Activated CD4-positive, alpha-beta memory T cell treated with anti-CD3 and anti-CD28 coated beads, Interleukin-2, amount 10 ng/mL, durations not matched to agents 7 days and 5 days (primary cell): ENCODE measurements at places on chromosomes 16 and 17.
A peak's percentile ranks its signal among the peaks of the same experiment; 100 is the strongest.

- no peak for DNase-seq
These were observed 488 bp downstream of the C17orf113 start for GRCh38 chr17:42049834-42050392.

DNA sequence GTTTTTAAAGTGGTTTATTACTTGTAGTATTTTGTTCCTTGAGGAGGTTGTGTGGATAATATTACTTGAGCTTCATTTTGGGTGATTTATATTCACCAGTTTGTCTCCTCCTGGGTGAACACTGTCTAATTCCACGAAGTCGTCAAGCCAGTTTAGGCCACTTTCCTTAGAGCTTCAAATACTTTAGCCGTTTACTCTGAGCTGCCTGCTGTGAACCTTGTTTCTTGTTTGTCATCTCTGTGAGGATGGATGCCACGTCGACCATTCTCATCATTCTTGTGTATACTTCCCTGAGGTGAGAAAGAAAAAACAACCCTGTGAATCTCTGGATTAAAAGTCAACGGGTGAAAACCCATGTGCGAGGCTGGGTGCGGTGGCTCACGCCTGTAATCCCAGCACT lies 9.0 kb downstream of the KRT24 start:
- DNase-seq = no peak

DNA sequence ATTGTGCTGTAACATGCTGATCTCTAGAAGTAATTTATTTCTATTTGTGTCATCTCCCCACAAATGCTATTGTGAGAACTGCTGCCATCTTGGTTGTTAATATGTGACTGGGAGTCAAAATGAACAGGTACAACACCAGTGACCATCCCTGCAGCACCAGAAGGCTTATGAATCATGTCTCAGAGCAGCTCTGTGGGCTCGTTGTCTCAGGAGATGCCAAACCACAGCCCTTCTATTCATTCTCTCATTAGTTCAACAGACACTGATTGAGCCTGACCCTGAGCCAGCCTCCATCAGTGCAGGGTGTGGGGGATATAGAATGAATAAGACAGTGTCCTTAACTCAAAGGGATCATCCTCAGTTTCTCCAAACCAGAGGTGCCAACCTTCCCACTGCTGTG lies 92.5 kb downstream of the UTP18 start:
- DNase-seq = no peak

DNA sequence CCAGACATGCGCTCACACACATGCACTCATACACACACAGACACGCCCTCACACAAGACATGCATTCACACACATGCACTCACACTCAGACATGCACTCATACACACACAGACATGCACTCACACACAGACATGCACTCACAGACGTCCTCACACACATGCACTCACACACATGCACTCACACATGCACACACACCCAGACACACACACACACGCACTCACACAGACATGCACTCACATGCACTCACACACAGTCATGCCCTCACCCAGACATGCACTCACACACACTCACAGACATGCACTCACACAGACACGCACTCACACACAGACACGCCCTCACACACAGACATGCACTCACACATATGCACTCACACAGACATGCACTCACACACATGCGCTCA lies 2.1 kb upstream of the ZNF469 start:
- DNase-seq = no peak

- no peak for DNase-seq
These were observed 9.9 kb downstream of the AHSP start for GRCh38 chr16:31537362-31538242.

GRCh38 chr16:87033541-87034300 lies 283.5 kb downstream of the C16orf95 start:
- DNase-seq = no peak

GRCh38 chr17:1216217-1217088 lies 36.7 kb upstream of the ABR start:
- DNase-seq = no peak

- DNase-seq = peak; percentile 41
These were observed 19.5 kb downstream of the COTL1 start for GRCh38 chr16:84598360-84598759.

DNA sequence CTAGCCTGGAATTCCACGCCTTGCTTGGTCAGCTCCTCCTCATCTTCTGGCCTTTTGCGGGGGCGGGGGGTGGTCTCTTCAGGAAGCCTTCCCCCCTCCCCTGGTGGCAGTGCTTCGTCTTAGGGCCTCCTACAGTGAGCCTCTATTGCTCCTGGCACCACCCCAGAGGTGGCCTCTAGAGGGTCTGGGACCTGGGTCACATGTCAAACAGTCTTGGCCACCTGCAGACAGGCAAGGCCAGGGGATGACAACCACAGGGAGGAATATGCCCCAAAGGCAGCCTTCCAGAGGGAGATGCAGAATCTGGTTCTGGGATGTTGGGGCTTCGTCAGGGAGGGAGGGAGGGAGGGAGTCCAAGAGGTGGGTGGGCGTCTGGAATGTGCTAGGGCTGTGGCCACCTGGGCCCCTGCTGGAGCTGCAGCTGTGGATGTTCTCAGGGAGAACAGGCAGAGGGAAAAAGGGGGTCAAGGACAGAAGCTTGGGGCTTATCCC lies 50.6 kb downstream of the SMPD3 start:
- DNase-seq = no peak

GRCh38 chr16:73019457-73020362 lies 28.2 kb downstream of the ZFHX3 start:
- DNase-seq = no peak

- no peak for DNase-seq
These were observed 8.8 kb downstream of the RPL19 start for GRCh38 chr17:39208893-39209292.

DNA sequence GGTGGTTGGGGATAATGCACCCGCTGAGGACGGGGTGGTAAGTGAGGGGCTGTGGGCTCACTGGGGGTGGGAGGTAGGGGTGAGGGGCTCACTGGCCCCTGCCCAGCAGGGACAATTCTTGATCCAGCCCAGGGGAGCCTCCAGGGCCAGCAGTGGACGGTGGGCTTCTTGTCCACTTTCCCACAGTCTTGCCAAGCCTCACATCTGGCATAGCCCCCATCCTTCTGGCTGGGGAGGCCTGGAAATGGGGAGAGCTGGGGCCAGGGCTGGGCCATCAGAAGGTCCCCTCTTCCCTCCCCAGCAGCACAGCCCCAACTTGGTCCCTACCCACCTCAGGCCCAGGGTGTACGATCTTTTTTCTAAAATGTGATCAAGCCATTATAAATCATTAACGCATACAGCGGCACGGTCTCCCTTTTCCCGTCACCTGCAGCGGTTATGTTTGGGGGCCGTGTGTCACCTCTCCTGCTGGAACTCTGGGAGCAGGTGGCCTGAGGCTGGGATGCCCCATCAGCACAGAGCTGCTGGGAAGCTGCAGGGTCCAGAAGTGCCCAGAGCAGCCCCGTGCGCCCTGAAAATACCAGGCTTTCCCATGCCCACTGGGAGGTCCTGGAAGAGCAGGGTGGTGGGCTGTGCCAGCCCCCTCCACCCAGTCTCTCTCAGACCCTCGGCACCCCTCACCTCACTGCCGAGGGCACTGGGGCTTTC lies 7.2 kb upstream of the SETD6 start:
- no peak for DNase-seq

DNA sequence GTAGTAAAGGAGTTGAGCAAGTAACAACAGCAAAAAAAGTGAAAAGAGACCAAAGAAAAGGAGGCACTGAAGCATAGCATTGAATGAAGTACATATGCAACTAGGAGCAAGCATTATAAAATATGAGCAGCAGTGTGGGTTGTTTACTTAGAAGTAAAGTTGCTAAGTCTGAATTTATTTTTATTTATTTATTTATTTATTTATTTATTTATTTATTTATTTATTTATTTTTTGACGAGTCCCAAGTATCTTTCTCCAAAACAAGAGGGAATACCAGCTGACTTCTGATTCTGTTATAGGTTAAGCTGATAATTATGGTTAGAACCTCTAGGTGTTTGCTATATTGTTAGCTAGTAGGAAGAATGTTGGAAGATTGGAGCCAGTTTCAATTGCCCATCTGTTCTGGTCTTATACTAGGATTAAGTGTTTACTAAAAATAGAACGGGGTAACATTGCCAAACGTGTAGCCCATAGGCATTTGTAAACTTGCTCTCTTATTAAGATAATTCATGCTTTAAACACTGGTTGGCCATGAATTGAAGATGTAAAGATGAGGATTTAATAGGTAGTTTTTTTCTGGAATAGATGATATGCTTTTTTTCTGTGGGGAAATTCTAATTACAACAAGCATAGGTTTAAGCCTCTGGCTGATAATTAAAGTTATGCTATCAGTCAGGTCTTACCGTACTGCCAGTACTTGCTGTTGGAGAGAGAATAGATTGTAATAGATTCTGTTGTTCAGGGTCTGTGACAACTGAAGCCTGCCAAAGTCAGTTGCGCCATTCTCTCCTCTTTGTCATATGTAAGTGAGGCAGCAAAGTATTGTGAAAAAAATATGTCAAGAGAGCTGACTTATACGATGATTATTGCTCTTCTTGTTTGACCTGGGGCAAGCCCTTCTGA lies 66.7 kb downstream of the PPM1E start:
- DNase-seq = no peak

DNA sequence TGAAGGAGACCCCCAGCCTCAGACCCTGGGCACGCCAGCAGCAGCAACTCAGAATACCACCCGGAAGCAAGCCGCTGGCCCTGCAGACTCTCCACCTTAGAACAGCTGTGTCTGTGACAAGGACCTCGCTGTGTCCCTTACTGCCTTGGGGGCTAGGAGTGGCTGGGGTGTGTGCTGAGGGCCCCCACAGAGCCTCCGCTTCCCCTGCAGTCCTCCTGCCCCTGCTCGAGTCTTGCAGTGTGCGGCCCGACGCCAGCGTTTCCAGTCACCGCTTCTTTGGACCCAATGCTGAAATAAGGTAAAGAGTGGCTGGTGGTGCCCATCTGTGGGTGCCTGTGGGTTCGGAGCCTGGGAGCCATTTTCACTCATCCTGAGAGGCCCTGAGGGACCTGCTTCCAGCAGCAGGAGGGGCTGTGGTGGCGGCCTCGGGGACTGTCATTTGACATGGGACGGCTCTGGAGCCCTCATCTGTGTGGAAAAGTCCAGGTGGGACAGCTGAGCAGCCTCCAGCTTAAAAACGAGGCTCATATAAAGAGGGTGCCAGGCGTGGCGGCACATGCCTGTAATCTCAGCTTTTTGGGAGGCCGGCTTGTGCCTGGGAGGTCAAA lies 14.7 kb upstream of the MC1R start:
- DNase-seq = no peak

DNA sequence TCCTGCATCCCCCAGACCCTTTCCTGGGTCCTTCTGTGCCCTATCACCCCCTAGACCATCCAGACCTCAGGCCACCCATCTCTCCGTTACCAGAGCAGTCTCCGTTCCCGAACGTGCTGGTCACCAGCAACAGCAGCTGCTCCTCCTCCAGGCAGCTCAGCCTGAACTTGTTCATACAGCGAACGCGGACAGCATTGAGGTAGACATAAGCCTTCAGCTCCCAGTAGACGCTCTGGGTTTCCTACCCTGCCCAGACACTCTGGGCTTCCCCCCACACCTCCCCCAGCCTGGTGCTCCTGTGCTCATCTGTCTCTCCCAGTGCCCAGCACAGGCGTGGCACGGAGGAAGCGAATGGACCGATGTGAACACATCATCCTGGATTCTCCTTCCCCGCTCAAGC lies 41.6 kb upstream of the RNFT1 start:
- DNase-seq = no peak
